Heart right ventricle (tissue), 16 donors: ENCODE measurements at places on chromosomes 5 and 9.

- no peak overlapping the region for H3K27ac ChIP-seq
- DNase-seq = no peak
- H3K4me3 ChIP-seq = no peak overlapping the region
- H3K36me3 ChIP-seq = no peaks in the 10 kb centered on the region
Measured at GRCh38 chr5:79837761-79838551, 148.3 kb downstream of the CMYA5 start.

- H3K27ac ChIP-seq = no peak overlapping the region
- no peaks in the 10 kb centered on the region for H3K4me1 ChIP-seq
- H3K36me3 ChIP-seq = no peaks in the 10 kb centered on the region
- H3K27me3 ChIP-seq = no peaks in the 10 kb centered on the region
- no peak overlapping the region for H3K4me3 ChIP-seq
Measured at GRCh38 chr9:74035786-74036185, 461.3 kb upstream of the RORB start.

DNA sequence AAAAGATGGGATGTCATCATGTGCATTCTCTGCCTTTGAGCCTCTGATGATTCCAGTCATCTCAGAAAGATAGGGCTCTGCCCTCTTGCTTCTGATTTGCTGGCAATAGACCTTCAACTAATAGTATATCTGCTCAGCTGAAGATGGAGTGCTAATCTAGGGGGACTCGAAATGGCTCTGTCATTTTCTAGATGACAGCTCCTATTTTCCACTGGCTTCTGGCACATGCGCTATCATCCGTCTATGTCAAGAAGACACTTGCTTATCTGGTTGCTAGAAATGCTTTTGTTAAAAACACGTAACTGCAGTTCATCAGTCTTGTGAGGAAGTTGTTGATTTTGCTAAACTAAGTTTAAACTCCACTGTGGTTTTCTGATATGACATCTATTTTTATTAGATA is 265.5 kb upstream of the ZNF608 start:
- H3K4me3 ChIP-seq = no peak overlapping the region
- H3K4me1 ChIP-seq = no peaks in the 10 kb centered on the region
- H3K36me3 ChIP-seq = no peaks in the 10 kb centered on the region
- no peaks in the 10 kb centered on the region for H3K27me3 ChIP-seq
- DNase-seq = no peak
- no peak overlapping the region for H3K27ac ChIP-seq

DNA sequence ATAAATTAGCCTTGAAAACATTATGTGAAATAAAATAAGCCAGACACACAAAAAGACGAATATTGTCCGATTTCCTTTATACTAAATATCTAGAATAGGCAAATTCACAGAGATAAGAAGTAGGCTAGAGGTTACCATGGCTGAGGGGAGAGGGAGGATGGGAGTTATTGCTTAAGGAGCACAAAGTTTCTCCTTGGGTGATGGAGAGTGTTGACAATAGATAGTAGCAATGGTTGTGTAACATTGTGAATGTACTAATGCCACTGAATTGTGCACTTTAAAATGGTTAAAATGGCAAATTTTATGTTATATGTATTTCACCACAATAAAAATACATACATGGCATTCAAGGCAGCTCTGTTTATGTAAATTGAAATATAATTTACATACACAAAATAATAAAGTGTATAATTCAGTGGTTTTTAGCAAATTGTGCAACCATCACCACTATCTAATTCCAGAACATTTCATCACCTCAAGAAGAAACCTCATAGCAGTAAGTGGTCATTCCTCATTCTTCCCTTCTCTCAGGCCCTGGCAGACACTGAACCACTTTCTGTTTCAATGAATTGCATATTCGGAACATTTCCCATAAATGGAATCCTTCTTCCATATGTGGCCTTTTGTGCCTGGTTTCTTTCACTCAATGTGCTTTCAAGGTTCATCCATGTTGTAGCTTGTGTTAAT is 59.2 kb downstream of the NDST1 start:
- peaks cover 4% of the 10 kb centered on the region for H3K4me1 ChIP-seq
- H3K27me3 ChIP-seq = no peaks in the 10 kb centered on the region
- no peak for DNase-seq
- H3K27ac ChIP-seq = no peak overlapping the region
- no peak overlapping the region for H3K4me3 ChIP-seq

DNA sequence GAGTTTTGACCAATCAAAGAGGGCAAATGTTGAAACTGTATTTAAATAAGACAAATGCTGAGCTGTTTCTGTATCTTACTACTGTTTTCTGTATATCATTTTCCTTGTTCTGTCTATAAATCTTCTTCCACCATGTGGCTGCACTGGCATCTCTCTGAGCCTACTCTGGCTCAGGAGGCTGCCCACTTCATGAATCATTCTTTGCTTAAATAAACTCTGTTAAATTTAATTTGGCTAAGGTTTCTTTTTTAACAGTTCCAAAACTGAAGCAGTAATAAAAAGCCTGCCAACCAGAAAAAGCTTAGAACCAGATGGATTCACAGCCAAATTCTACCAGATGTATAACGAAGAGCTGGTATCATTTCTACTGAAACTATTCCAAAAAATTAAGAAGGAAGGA is 40.2 kb upstream of the TAS2R1 start:
- no peak for DNase-seq
- H3K4me3 ChIP-seq = no peak overlapping the region
- H3K36me3 ChIP-seq = no peaks in the 10 kb centered on the region
- H3K27ac ChIP-seq = no peak overlapping the region
- no peaks in the 10 kb centered on the region for H3K4me1 ChIP-seq

DNA sequence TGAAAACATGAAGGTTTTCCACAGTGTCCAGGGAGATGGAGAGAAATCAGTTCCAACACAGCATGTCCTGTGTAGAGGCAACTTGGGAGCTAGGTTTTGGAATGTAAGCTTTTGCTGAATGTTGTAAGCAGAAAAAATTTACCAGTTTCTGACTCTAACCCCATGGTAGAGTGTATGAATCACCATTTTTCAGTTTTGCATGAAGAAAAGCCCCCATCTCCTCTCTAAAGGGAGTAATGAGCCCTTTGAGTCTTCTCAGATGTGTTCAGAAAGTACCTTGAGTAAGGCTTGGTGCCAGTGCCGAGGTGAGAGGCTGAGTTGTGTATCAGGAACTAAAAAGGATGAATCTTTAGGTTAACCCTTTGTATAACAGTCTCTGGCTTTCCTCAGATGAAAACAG is 96.2 kb downstream of the ADRB2 start:
- no peaks in the 10 kb centered on the region for H3K27me3 ChIP-seq
- no peak for DNase-seq
- no peak overlapping the region for H3K27ac ChIP-seq
- no peak overlapping the region for H3K4me3 ChIP-seq
- peaks cover 6% of the 10 kb centered on the region for H3K4me1 ChIP-seq
- no peaks in the 10 kb centered on the region for H3K36me3 ChIP-seq

GRCh38 chr5:57422993-57423392 is 59.6 kb downstream of the ACTBL2 start:
- H3K36me3 ChIP-seq = no peaks in the 10 kb centered on the region
- peak; percentile 55 for DNase-seq
- H3K4me1 ChIP-seq = no peaks in the 10 kb centered on the region
- H3K4me3 ChIP-seq = no peak overlapping the region
- no peaks in the 10 kb centered on the region for H3K27me3 ChIP-seq

GRCh38 chr5:74364507-74364906 is 276.0 kb downstream of the ENC1 start:
- H3K27ac ChIP-seq = no peak overlapping the region
- DNase-seq = no peak
- no peaks in the 10 kb centered on the region for H3K36me3 ChIP-seq
- no peaks in the 10 kb centered on the region for H3K27me3 ChIP-seq
- no peak overlapping the region for H3K4me3 ChIP-seq

DNA sequence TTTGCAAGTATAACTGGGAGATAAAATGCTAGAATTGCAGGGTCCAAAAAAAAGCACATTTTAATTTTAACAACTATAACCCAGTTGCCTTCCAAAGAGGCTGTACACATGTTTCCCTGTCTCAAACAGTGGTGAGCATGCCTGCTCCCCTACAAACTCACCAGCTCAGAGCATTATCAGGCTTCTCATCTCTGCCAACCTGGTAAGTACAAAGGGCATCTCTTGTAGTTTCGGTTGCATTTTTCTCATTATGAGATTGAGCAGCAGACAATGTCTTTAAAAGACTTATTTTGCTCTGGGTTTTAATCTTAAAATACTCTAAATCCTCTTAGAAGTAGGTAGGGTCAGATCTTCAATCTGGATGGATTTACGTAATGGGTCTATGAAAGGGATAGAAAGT is 107.1 kb upstream of the MSX2 start:
- no peaks in the 10 kb centered on the region for H3K36me3 ChIP-seq
- H3K27ac ChIP-seq = no peak overlapping the region
- no peak overlapping the region for H3K4me3 ChIP-seq
- no peaks in the 10 kb centered on the region for H3K4me1 ChIP-seq

GRCh38 chr5:179815491-179816249 is 5.0 kb upstream of the SQSTM1 start:
- H3K36me3 ChIP-seq = no peaks in the 10 kb centered on the region
- H3K27me3 ChIP-seq = no peaks in the 10 kb centered on the region
- no peak overlapping the region for H3K4me3 ChIP-seq
- peak; percentile 6 for DNase-seq
- peaks cover 36% of the 10 kb centered on the region for H3K4me1 ChIP-seq

DNA sequence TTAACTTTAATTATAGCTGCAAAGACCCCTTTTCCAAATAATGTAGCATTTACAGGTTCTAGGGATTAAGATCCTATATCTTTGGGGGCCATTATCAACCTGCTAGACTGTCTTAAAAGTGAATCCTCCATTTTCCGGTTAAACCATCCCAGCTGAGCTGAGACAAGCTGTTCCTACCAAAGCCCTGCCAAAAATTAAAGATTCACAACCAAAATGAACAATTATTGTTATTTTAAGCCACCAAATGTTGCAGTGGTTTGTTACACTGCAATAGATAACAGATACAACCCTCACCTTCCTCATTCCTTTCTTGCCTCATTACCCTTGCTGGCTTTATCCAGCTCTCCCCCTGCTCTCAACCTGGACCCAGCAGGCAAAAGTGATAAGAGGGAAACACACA is 343.4 kb downstream of the CDK5RAP2 start:
- no peak overlapping the region for H3K4me3 ChIP-seq
- no peaks in the 10 kb centered on the region for H3K27me3 ChIP-seq
- no peaks in the 10 kb centered on the region for H3K4me1 ChIP-seq
- no peak overlapping the region for H3K27ac ChIP-seq
- H3K36me3 ChIP-seq = no peaks in the 10 kb centered on the region
- no peak for DNase-seq

DNA sequence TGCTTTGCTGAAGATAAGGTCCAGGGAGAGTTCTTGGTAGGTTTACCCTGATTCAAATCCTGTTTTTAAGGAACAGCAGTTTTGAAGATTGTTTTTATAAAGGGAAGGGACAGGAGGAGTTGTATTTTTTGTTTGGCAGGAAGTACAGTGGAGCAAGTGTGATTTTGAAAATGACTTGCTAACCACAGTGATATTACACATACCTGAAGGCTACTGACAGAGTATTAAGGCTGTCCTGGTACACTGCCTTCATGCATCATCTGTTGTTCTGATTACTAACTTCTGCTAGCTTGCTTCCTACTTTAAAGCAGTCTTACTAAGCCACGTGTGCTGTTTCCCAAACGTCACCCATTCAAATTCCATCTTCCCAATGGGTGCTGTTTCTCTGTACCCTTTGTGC is 559.5 kb upstream of the SGCD start:
- H3K36me3 ChIP-seq = no peaks in the 10 kb centered on the region
- H3K27me3 ChIP-seq = no peaks in the 10 kb centered on the region

DNA sequence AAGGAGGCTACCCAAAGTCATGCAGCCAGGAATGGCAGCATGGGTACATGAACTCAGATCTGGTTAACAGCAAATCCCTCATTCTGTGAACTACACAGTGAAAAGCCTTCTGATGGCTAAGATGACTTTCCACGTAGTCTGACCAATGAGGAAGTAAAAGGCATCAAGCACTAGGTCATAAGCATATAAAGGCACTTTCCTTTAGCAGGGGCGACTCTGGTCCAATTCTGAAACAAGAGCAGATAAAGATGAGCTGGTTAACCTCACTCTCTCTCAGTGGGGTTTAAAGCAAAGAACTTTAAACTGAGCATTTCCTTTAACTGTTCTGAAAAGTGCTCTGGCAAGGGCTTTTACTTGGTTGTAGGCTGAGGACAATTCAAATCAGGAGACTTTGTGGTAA is 21.1 kb downstream of the PSMB7 start:
- DNase-seq = no peak
- H3K27me3 ChIP-seq = no peaks in the 10 kb centered on the region
- peaks cover 59% of the 10 kb centered on the region for H3K4me1 ChIP-seq
- H3K27ac ChIP-seq = no peak overlapping the region
- no peak overlapping the region for H3K4me3 ChIP-seq

DNA sequence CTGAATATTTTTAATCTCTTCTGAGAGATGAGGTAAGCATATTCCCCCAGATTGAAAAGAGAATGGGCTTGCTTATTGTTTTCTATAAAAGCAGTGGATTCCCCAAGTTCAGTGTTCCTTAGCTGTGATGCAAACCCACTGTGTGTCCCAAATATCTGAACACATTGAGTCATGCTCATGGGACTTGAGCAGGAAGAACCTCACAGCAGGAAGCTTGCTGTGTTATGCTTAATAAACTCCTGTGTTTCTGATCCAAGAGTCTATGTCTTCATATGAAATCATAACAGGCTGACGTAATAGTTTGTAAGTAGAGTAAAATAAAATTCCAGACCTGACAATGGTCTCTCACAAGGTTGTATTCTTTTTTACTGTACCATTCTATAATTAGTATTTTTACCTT is 24.8 kb upstream of the LOX start:
- peaks cover 9% of the 10 kb centered on the region for H3K27me3 ChIP-seq
- no peak overlapping the region for H3K4me3 ChIP-seq
- no peaks in the 10 kb centered on the region for H3K4me1 ChIP-seq

DNA sequence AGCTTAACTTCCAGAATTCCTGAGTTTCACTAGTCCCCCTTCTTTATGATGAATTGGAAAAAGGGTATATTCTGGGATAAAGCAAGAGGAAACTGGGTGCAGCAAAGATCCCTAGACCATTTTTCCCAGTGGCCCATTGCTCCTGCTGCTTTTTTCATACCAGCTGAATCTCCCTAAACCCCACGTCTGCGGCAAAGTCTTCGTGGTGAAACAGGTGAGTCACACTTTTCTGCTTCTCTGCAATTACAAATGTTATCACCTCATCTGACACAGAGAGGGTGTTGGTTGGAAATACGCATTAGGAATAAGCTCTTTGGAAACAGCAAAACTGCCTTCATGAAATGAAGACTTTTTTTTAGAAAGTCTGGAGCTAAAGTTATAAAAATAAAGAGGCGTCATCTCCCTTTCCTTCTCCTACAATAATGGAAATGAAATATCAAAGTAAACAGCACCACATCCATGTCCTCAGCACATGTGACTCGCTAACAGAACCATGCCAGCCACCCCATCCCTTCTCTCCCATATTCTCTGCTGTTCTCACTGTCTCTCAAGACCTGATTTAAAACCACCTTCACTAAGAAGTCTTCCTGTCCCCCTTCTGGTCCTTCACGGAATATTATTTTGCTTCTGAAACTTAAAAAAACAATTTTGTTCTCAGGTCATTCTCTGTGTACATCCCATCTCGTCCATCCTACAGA is 39.5 kb upstream of the GLRX start:
- H3K4me1 ChIP-seq = peaks cover 48% of the 10 kb centered on the region
- H3K4me3 ChIP-seq = no peak overlapping the region
- DNase-seq = no peak
- H3K27me3 ChIP-seq = no peaks in the 10 kb centered on the region
